ENCODE measurements at places on chromosomes 7 and 10.

GRCh38 chr10:33186150-33186549 lies 148.3 kb downstream of the NRP1 start:
- no peak for DNase-seq

DNA sequence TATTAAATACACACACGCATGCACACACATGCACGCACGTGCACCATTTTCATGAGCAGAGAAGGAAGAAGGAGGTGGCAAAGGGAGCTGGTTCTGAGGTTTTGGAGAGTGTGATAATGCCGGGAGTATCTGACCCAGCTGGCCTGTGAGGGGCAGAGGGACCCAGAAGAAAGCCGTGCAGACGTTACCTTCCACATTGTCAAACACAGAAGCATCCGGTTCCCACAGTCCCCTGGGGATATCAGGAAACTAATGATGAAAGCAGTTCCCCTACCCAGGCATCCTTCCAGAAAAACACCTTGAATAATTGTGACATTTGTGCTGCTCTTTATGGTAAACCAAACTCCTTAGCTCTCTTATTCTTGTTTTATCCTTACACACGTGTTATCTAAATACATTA lies 85.7 kb upstream of the FAM180A start:
- DNase-seq: no peak

DNA sequence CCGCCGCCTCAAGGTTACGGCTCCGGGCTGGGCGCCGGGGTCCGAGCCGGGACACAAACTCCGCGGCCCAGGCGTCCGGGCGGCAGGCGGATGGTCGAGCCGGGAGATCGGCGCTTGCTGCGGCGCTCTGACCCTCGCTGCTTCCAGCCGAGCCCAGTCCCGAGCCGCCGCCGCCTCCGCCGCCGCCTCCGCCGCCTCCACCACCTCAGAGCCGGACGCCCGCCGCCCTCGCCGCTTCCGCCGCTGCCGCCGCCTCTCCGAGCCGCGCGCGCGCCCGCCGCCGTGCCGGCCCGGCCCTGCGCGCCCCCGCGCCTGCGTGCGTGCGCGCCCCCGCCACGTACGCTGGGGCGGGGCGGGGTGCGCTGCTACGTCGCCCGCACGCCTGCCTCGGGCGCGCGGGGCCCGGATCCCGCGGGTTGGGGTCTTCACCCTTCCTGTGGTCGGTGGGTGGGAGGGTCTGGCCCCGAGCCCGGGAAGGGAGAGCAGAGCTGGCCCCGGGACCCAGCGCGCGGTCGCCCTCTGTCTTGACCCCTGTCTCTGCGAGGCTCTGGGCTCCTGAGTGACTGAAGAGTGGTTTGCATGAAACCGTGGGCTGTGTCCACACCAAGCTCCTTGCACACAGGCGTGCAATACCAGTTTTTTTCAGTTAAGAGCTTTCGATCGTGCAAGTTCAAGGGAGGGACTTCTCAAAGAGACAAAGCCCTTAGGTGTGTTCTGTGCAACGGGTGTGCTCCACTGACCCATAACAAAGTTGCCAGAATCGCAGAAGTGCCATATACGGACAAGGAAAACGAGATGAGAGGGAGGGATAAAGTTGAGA lies at the start of gene SMURF1:
TSS of gene SMURF1 (minus strand) at position 256 of the 820 bp plus-strand sequence. CDS start 328 bp downstream, outside the sequence.
- peak; percentile 56 for DNase-seq

- no peak for DNase-seq
These were observed 170.3 kb downstream of the NRP1 start for GRCh38 chr10:33164060-33164709.

DNA sequence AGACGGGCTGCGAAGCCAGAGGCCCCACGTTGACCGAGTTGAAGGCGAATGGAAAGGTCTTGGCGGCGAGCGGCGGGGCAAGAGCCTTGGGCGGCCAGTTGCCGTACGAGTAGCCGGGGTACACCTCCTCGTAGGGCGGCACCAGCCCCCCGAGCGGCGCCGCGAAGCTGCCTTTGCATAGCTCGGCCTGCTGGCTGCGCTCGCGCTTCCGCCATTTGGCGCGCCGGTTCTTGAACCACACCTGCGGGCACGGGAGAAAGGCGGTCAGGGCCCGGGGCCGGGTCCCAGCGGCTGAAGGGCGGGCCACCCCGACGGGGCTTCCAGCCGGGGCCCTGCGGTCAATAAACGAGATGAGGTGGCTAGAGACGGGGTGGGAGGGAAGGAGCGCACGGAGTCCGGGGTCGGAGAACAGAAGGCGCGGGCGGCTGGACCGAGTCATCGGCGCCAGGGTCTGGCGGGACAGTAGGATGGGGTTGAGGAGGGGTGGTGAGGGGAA lies 4.8 kb downstream of the ELOVL3 start:
- DNase-seq: peak; percentile 61

DNA sequence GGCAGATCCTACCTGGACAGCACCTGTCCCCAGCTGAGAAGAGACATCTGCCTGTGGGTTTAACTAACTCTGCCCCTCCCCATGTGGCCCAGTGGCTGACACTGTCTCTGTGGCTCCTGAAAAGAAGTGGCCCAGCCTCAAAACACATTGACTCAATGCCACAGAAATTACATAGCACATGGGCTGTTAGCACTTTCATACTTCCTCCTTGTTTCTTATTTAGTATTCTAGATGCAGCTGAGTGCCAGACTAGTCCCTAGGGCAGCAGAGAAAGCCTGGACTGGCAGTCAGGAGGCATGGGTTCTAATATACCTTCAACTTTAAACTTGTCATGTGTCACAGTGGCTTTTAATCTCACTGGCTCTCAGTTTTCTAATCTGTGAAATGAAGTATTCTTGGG lies 171.0 kb downstream of the TRIL start:
- peak; percentile 6 for DNase-seq

DNA sequence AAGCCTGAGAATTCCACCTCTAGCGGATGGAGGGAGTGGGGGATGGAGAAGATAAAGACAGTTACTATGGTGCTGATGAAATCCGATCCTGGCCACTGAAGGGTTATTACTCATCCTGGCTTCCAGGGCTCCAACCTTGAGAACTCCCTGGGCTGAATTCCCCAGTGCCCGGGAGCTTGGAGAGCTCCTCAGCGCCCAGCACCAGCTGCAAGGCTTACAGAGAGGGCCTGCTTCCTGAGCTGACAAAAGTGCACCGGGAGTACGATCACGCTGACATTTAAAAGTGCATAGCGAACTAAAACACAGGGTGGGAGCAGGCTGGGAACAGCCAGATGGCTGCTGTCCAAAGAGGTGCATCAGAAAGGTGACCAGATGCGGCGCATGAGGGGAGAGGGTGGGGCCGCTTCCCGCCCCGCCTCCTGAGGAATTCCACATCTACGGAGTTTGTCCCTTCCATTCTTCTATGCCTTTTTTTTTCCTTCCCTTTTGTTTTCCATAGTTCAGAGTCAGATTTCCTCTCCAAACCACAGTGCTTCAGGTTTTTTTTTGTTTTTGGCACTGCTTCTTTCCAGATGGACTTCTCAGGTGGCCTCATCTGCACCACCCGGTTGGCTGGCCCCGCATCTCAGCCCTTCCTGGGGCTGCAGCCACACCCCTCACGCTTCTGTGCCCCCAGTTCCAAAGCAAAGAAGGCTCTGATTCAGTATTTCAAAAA lies 62.4 kb upstream of the MKRN1 start:
- peak; percentile 9 for DNase-seq

- no peak for DNase-seq
These were observed 10.3 kb downstream of the PNPLA8 start for GRCh38 chr7:108515630-108516029.

GRCh38 chr10:35005868-35006267 lies 84.3 kb downstream of the CUL2 start:
- peak; percentile 7 for DNase-seq

DNA sequence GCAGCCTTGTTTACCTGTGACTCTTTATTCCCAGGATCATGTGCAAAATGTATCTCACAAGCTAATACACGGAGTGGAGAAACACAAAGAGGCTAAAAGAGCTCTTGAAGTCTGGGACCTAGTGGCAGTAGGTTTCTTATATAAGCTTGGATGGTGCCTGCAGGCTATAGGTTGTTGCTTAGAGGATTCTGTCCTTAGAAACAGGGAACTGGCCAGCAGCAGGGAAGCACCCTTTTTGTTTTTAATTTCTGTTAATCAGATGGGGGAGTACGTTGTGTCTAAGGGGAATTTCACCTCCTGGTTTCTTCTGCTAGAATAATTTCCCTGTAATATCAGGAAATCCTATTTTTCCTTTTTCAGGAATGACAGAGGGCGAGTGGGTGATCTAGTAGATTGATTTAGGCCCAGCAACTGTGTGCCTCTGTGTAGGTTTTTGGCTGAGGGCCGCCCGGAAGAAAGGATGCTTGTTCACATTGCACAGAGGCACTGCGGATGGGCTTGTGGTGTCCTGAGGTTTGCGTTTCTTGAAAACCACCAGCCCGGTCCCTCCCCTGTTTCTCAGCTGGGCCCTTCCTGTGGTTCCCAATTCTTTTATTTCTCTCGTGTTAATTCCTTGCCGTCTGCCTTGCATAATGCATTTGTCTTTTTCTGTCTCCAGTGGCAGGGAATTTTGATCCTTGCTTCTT lies 158.0 kb downstream of the CAMK1D start:
- DNase-seq: no peak

DNA sequence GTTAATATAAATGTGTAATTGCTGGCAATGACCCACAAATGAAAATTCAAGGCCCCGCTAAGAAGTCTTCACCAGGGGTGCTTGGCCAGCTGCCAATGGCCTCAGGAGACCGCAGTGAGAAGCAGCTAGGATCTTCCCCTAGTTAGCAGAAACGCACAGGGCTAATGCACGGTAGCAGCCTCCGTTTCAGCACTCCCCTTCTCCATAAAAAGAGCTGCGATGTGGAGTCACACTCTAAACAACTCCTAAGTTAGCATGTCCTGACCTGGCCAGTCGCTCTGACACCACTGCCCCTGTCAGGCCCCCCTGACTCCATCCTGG lies 139.0 kb downstream of the SEPTIN14 start:
- peak; percentile 20 for DNase-seq

GRCh38 chr10:87630171-87630570 lies 29.5 kb upstream of the PAPSS2 start:
- DNase-seq: no peak

DNA sequence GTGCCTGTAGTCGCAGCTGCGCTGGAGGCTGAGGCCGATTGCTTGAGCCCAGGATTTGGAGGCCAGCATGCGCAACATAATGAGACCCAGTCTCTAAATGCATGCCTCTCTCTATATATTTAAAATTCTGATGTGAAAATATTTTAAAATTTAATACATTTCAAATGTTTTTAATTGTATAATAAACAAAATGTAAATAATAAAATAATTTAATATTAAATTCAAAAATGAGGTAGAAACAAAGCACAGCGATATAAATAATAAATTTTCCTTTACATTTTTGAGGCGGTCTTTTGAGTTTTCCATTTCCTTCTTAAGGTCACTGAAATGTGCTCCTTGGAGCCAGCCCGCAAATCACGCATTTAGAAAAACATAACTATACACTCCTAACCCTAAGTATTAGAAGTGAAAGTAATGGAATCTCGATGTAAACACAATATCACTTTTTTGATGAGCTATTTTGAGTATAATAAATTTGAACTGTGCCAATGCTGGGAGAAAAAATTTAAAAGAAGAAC lies 523 bp upstream of the CDK1 start:
- DNase-seq: peak; percentile 21

GRCh38 chr7:36278620-36279172 lies 111.0 kb upstream of the ANLN start:
- DNase-seq: no peak

GRCh38 chr7:24038993-24039392 lies 245.0 kb upstream of the NPY start:
- no peak for DNase-seq

- DNase-seq: no peak
These were observed 171.1 kb upstream of the KLF6 start for GRCh38 chr10:3955955-3956617.

DNA sequence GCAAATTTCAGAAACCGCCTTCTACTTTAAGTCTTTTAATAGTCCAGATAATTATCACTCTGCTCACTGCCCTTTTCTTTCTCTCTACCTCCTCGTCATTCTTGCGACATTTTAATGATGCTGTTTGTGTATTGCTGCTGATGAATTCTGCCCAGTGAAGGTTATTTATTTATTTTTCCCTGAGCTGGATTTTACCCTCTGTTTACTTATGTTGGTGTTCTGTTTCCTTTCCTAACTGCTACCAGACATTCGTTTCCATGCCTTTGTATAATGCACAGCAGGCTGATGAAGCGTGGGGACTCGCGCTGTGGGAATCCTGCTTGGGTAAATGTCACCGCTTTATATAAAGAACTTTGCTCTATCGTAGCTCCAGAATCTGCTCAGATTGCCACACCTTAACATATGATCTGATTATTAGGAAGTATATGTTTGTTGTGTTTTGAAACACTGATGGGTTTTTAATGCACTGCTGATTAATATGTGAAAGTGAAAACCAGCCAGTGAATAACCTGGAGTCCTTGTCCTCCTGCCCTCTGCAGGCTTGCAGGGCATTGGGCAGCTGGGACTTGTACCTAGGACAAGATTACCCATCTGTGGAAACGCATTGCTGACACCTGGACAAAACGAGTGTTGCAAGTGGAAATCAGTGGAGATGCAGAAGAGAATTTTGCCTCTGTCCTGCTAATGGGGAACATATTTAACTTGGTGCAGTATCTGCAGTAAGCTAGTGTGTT lies 291.5 kb downstream of the SDK1 start:
- no peak for DNase-seq

DNA sequence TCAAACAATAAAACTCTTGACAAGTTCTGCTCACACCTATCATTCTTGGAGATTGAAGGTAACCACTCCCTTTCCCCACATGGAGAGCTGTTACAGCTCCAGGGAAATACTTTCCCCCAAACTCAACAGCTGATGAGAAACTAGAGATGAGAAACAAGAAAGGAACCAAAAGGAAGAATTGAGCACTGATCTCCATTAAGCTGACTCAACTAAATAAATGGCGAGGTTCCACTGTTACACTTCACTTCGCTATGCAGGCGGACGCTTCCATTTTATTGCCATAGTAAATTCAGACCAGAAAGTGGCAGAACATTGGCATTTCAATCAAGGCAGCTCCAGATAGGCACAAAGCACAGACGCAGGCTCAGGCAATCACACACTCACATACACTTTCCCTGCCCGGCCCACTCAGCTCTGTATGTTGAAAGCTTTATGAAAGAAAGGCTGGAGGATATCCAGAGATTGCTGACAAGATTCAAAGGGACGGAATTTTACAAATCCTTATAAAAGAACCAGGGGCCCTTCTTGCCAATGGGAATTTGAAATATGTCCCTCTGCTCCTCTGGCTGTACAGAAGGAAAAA lies 11.5 kb upstream of the YAE1 start:
- no peak for DNase-seq

GRCh38 chr10:103605359-103606096 lies 112.0 kb downstream of the NEURL1 start:
- peak; percentile 34 for DNase-seq

DNA sequence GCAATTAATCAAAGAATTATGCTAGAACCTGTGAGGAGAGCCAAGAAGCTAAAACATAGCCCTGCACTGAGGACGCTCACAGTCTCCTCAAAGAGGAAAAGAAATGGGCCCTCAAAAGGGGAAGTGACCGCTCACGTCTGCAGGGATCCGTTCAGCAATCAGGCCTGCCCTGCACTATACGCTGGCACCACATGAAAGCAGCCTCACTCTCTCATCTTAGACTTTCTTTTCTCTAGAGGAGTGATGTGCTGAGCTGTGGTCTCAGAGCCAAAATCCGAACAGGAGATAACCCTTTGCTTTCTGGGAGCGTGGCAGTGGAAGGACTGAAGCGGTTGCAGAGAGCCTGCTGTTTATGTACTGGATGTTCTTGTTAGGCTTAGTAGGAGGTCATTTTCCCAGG lies 6.3 kb upstream of the IL2RA start:
- DNase-seq: peak; percentile 74

GRCh38 chr10:31929261-31930022 lies 811 bp upstream of the ARHGAP12 start:
- peak; percentile 49 for DNase-seq

- DNase-seq: no peak
These were observed 21.7 kb upstream of the PFKP start for GRCh38 chr10:3045471-3046209.

GRCh38 chr7:22633954-22634474 lies 93.0 kb upstream of the IL6 start:
- no peak for DNase-seq
